ENCODE measurements at places on chromosomes 6 and 20. TPM values are rescaled to one million over a fixed set of nuclear protein-coding genes. Genes with fewer than 3 reads are reported as not detected.

TRIM31 gene
- total RNA-seq = 6.3 TPM

DNA sequence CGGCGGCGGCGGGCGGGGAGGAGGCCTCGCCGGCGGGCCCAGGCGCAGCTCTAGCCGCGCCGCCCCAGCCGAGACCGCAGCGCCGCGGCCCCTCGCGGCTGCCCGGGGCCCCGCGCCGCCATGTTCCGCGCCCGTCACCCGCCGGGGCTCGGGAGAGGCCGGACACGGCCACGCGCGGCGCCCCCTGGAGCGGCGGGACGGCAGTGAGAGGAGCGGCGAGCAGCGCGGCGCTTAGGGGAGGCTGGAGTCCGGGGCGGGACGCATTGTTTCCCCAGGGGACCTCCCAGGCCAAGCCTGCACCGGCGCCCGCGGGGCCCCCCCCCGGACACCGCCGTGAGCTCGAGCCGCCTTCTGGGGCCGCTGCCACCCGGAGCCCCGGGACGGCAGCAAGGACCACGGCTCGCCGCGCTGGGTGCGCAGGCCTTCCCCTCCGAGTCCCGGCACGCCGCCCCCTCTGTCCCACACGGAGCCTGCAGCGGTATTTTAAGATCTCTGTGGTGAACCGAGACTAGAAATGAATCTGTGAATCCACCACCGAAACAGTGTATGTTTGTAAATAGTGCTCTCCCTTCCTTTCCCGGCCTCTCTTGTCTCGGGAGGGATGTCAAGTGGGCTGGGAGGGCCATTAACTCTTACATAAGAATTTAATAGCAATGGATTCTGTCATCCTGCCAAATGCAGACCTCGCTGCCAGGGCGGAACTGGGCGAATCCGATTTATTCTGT lies 424 bp upstream of the KIF13A start:
- peak; percentile 84 for DNase-seq
- H3K4me1 ChIP-seq = peaks cover 26% of the 10 kb centered on the region
- H3K36me3 ChIP-seq = no peaks in the 10 kb centered on the region
- peak overlapping the region; percentile 81 for H3K4me3 ChIP-seq

BPIFB1 gene
- total RNA-seq = 0.10 TPM

MAD2L1BP gene
- total RNA-seq = 47.6 TPM

DNA sequence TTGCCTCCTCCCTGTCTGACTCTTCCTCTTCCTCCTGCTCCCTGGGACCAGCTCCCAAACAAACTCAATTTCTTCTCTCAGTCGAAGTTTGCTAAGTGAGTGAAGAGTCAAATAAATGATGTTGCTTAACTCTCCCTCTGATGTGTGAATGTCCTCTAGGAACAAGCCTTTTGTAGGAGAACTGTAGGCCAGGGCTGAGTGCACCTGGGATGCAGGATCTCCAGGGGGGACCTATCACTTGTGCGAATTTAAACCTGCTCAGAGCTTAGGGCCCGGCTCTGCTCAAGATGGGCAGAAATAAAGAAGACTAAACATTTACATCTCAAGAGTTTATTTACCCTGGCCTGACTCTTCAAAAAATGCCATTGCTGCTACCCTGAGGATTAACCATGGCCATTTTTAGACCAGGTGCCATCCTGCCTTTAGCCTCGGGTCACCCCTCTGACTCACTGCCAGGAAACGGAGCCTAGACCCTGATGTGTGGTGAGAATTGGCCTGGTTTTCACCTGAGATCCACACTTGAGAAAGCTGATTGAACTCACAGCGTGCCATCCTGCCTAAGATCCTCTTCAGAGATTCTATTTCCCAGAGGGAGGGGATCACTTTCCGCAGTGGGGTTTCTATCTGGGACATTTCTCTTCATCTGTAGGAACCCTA lies 63.6 kb upstream of the CD93 start:
- no peak for DNase-seq
- no peaks in the 10 kb centered on the region for H3K36me3 ChIP-seq
- H3K4me1 ChIP-seq = peaks cover 16% of the 10 kb centered on the region
- H3K4me3 ChIP-seq = no peak overlapping the region
- no peak overlapping the region for H3K27ac ChIP-seq

GRCh38 chr20:34177052-34177451 lies 64.2 kb upstream of the ASIP start:
- no peaks in the 10 kb centered on the region for H3K36me3 ChIP-seq
- no peaks in the 10 kb centered on the region for H3K27me3 ChIP-seq
- H3K27ac ChIP-seq = no peak overlapping the region
- DNase-seq = no peak
- H3K4me1 ChIP-seq = no peaks in the 10 kb centered on the region

NFYA gene
- 25.2 TPM for total RNA-seq

DNA sequence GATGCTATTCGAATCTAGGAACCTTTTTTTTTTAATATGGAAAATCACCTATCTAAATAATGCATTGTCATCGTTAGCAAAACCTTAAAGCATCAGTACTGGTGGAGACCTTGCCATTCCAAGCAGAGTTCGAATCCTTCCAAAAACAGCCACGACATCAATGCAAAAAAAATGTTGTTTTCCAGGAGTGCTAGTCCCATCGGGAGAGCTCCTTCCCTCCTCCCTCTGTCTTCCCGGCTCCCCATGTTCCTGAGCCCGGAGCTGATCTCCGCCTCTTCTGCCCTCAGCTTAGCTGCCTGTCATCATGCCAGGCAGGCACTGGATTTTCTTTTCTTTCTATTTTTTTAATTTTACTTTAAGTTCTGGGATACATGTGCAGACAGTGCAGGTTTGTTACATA lies 153.6 kb upstream of the QKI start:
- H3K4me3 ChIP-seq = no peak overlapping the region
- no peak overlapping the region for H3K27ac ChIP-seq
- peaks cover 23% of the 10 kb centered on the region for H3K27me3 ChIP-seq
- DNase-seq = no peak
- H3K36me3 ChIP-seq = no peaks in the 10 kb centered on the region

DNA sequence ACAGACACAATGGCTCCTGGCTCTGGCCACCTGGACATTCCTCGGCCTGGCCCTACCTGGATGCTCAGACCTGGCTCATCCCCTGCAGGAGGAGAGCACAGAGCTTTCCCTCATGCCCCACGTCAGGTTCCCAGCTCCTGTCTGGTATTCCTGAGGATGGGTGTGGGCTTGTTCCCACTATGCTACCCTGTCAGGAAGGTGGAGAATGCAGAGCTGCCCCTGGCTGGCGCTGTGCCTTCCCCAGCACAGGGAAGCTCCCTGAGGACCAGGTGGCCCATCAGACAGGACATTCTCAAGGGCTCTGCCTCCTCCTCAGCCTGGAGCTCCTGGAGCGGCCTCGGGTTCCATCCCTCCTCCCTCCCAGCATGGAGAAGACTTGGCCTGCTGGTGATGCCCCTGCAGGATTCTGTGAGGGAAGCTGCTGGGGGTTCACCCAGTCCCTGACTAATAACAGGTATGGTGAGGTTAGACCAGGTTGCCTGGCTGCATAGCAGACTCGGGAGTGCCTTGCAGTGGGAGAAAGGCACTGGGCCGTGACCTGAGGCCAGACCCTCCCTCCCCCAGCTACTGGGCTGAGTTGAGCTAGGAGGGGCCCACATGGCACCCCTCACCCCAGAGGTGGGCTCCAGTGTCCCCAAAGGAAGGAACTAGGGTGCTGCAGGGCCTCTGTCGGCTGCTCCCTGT lies 156.0 kb upstream of the MLN start:
- H3K36me3 ChIP-seq = no peaks in the 10 kb centered on the region
- no peak overlapping the region for H3K4me3 ChIP-seq
- H3K27me3 ChIP-seq = no peaks in the 10 kb centered on the region
- DNase-seq = no peak
- H3K27ac ChIP-seq = no peak overlapping the region

OR12D3 gene
- not detected for total RNA-seq

- no peak overlapping the region for H3K4me3 ChIP-seq
- no peak for DNase-seq
- H3K36me3 ChIP-seq = no peaks in the 10 kb centered on the region
- H3K4me1 ChIP-seq = no peaks in the 10 kb centered on the region
- H3K27me3 ChIP-seq = no peaks in the 10 kb centered on the region
Observed at GRCh38 chr6:85385636-85386315, 64.1 kb upstream of the NT5E start.

- H3K36me3 ChIP-seq = no peaks in the 10 kb centered on the region
- DNase-seq = no peak
- H3K4me3 ChIP-seq = no peak overlapping the region
- H3K27me3 ChIP-seq = no peaks in the 10 kb centered on the region
Observed at GRCh38 chr6:34900321-34901031, 11.4 kb downstream of the ANKS1A start.

DNA sequence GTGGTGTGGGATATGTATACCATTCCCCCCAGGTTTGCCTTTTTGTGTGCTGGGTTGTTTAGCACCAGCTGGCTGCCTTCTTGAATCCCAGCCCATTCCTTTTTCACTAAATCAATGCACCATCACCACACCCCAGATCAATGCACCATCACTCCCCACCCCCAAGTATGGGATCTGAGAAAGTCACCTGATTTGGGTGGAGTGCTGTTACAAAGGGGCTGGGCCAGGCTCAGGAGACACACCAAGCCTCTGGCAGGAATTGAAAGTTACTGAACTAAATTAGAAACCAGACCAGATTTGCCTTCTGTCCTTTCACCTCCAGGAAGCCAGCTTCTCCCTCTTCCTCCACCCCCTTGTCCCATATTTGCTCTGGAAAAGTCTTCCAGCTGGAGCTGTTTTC lies 19.6 kb upstream of the PKHD1 start:
- H3K27ac ChIP-seq = no peak overlapping the region
- H3K4me3 ChIP-seq = no peak overlapping the region
- no peaks in the 10 kb centered on the region for H3K4me1 ChIP-seq
- H3K36me3 ChIP-seq = no peaks in the 10 kb centered on the region
- no peaks in the 10 kb centered on the region for H3K27me3 ChIP-seq
- DNase-seq = no peak

DNA sequence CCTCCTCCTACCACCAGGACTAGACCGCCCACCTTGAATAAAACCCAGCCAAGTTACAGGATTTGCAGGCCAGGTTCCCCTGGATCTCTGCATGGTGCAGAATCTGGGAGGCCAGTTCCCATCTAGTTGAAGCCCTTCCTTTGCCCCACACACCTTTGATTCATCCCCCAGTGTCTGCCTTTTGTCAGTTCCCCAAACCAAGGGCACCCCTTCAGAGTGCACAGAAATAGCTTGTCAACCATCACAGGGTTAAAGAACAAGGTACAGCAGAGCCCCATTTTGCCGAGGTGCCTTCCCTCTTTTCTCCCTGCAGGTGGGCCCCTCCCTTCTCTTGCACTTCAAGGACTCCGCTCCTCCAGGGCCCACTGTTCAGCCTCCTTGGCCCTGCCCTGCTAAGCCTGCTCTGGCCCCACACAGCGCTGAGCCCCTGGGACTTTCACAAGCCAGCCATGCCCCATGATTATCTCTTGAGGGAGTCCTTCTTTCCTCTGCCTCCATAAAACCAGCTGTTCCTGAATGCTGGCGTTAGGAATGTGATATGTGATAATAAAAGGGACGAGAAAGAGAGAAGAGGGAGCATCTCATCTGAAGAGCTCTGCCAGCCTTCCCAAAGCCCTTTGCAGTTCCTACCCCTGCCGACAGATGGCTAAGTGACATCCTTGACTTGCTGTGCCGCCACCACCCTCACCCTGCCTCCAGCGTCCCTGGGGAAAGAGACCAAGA lies 280.3 kb downstream of the CDC5L start:
- no peak overlapping the region for H3K27ac ChIP-seq
- H3K36me3 ChIP-seq = no peaks in the 10 kb centered on the region
- H3K4me3 ChIP-seq = no peak overlapping the region
- peaks cover 15% of the 10 kb centered on the region for H3K4me1 ChIP-seq

- H3K27me3 ChIP-seq = no peaks in the 10 kb centered on the region
- no peak overlapping the region for H3K27ac ChIP-seq
- H3K4me1 ChIP-seq = no peaks in the 10 kb centered on the region
- no peak for DNase-seq
- no peaks in the 10 kb centered on the region for H3K36me3 ChIP-seq
- H3K4me3 ChIP-seq = no peak overlapping the region
Observed at GRCh38 chr6:118856301-118856700, 37.7 kb upstream of the ASF1A start.

- no peak for DNase-seq
- no peak overlapping the region for H3K4me3 ChIP-seq
- H3K4me1 ChIP-seq = peaks cover 5% of the 10 kb centered on the region
- H3K27me3 ChIP-seq = no peaks in the 10 kb centered on the region
Observed at GRCh38 chr20:16360668-16361067, 212.6 kb downstream of the KIF16B start.

DNA sequence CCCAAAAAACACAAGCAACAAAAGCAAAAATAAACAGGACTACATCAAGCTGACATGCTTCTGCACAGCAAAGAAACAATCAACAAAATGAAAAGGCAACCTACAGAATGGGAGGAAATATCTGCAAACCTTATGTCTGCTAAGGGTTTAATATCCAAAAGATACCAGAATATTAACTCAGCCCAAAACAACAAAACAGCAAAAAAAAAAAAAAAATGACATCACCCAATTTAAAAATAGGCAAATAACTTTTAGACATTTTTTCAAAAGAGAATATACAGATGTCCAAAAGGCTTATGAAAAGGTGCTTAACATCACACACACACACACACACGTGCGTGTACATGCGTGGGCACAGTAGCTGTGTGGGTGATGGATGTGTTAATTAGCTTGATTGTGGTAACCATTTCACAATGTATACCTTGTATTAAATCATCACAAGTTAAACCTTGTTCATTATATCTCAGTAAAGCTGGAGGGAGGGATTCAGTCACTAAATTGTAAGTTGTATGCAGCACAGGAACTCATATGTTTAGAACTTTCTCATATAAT lies 52.4 kb downstream of the QKI start:
- no peak overlapping the region for H3K27ac ChIP-seq
- H3K36me3 ChIP-seq = no peaks in the 10 kb centered on the region
- no peaks in the 10 kb centered on the region for H3K27me3 ChIP-seq
- no peak overlapping the region for H3K4me3 ChIP-seq
- no peaks in the 10 kb centered on the region for H3K4me1 ChIP-seq

DNA sequence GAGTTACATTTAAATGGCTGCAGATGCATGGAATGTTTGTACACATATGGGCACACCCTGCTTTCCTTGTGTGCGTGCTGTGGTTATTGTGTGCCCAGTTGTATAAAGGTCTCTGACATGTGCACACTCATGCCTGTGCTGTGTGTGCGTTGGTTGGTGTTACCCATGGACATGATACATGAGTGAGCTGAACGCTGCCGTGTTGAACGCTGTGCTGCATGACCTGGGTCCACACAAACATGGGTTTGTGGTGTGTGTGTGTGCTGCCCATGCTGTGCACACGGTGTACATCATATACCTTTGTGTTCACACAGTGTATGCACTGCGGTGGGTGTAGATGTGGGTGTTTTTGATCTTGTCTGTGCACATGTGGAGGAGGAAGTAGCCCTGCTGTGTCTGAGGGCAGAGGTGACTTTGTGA lies 54.4 kb downstream of the TOX2 start:
- H3K36me3 ChIP-seq = no peaks in the 10 kb centered on the region
- H3K27me3 ChIP-seq = no peaks in the 10 kb centered on the region
- no peak overlapping the region for H3K27ac ChIP-seq
- no peak overlapping the region for H3K4me3 ChIP-seq
- no peak for DNase-seq

DNA sequence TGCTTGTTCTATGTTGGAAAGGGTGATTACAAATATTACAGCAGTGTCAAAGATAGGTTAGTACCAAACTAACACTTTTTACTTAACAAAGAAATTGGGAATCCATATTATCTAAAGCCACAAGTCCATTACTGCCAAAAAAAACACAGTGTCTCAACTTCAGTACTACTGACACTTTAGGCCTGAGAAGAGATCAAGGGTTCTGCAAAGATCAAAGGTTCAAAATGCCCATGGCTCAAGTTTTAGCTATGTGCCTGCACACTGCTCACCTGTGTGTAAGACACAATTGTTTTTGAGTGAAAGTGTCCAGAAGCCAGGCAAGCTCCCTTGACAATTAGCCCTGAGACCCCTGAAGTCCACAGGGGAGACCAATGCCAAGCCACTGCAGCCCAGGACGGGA lies 132.6 kb downstream of the ZMYND8 start:
- no peak for DNase-seq
- H3K27ac ChIP-seq = no peak overlapping the region
- no peak overlapping the region for H3K4me3 ChIP-seq
- peaks cover 6% of the 10 kb centered on the region for H3K36me3 ChIP-seq
- H3K27me3 ChIP-seq = no peaks in the 10 kb centered on the region
- H3K4me1 ChIP-seq = no peaks in the 10 kb centered on the region

Data from hepatocyte (in vitro differentiated cells).